ENCODE measurements at places on chromosomes 2 and 18. TPM values are rescaled to one million over a fixed set of nuclear protein-coding genes. Genes with fewer than 3 reads are reported as not detected.

DNA sequence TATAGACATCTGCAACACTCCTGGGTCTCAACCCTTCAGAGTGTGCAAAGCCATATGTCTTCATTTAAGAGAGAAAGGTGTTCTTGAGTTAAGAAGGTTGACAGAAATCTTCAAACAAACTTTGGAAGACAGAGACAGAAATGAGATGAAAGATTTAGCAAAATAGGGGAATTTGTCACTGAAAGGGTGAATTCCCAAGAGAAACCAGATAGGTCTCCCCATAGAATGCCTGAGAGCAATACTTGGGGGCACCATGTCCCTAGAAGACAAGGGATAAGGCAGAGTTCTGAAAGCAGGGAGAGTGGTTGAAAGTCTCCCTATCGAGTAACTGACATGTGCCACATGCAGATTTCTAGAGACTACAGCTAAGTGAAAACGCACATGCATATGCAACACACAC is 50.0 kb downstream of the AP1S3 start:
- DNase-seq = no peak

DNA sequence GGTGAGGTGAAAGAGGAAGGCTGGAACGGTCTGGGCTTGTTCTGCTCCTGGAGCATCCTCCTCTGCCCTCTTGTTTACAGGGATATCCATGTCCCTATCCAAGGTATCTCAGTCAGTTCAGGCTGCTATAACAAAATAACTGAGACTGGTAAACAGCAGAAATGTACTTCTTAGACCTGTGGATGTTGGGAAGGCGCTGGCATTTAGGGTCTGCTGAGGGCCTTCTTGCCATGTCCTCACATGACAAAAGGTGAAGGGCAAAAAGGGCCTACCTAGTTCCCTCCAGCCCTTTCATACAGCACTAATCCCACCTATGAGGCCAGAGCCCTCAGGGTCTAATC is 65.6 kb downstream of the INPP4A start:
- no peak for DNase-seq

DNA sequence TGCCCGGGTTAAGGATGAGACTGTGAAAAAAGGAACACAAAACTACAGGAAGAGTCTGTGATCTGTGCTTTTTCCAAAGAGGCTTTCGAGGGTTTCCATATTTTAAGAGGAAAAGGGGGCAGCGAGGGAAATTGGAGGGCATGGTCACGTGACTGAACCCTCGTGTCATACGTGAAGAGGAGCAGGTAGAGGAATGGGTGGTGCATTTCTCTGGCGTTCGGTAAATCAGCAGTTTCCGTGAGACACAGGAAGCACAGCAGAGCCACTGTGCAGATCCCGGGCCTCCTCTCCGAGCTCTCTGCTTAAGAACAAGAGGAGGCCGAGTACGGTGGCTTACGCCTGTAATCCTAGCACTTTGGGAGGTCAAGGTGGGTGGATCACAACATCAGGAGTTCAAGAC is 219.7 kb downstream of the NDUFA10 start:
- no peak for DNase-seq

GRCh38 chr2:43212216-43212835 is 14.1 kb downstream of the ZFP36L2 start:
- DNase-seq = no peak

Gene NCKAP1
- 45.4 TPM for polyA plus RNA-seq

- DNase-seq = peak; percentile 70
Observed at GRCh38 chr2:217887841-217888701, 114.7 kb downstream of the TNS1 start.

GRCh38 chr2:172986040-172986439 is 89.6 kb upstream of the MAP3K20 start:
- no peak for DNase-seq

Gene PAIP2B
- 10.6 TPM for polyA plus RNA-seq

DNA sequence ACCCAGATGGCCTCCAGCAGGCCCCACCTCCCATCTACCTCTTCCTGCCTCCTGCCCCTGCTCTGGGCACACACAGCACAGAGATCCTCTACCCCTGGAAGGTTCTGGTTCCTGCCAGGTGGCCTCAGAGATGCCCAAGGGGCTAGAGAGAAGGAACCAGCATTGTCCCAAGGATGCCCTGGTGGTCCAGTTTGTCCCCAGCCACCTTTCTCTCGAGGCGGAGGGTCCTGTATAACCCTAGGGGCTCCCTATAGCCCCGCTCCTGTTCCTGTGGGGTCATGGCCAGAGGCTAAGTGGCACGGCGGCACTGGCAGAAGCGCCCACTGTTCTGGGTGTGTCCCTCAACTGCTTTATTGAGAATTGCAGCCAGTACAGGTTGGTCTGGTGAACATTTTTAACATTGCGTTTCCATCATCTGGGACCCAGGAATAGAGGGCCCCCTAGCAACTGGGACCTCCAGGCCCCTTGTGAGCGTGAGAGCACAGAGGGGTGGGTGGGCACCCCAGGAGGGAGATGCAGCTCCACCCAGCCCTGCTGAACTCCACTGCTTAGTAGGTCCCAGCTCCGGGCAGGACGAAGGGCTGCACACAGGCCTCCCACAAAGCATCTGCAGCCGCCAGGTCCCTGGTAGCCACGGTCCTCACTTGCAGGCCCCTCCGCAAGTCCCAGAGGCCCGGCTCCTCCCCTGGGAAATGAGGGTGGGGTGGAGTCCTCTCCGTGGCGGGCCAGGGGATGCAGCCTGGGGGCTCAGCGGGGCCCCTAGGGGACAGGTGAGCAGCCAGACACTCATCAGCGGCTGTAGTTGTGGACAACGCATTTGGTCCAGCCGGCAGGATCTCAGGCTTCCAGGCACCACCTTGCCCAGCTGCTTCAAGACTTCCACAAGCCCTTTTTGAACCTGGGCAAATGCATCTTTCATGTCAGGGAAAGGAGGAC is 33.1 kb downstream of the GPC1 start:
- DNase-seq = no peak

Gene POTEE
- not detected for polyA plus RNA-seq

Gene MATN3
- 2.3 TPM for polyA plus RNA-seq

GRCh38 chr2:62231541-62231940 is 35.6 kb downstream of the B3GNT2 start:
- no peak for DNase-seq

DNA sequence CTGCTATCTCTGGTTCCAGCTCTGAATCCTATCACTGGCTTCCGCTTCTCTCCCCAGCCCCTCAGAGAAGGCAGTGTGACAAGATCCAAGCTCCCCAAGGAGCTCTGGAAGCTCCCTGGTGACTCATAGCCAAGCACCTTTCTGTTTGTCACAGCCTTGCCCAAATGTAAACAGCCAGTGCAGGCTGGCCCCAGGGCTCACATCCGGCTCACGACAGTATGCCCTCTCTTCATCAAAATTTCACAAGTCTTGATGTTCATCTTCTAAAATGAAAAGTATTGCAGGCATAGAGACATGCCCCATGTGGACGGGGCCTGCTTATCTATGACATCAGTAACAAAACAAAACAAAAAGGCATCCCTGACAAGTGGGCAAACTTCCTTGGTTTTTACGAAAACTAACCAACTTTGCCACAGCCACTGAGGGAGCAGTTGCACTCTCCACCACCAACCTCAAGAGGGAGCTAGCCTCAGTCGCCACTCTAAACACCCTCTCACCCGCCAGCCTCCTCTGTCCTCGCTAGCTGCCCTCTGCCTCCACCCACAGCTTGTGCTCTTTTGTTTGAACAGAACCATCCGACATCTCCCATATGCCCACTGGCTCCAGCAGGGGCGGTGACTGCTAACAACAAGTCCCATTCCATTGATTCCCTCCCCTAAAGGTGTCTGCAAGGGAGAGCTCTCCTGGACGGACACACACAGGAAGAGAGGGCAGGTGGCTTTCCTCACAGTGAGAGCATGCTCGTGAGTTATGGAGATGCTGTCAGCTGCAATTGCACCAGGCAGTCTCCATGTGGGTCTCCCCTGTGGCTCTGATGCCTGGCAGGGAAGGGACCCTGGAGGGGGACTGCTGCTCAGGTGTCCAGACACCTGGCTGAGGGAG is 71.0 kb upstream of the DAPL1 start:
- no peak for DNase-seq

DNA sequence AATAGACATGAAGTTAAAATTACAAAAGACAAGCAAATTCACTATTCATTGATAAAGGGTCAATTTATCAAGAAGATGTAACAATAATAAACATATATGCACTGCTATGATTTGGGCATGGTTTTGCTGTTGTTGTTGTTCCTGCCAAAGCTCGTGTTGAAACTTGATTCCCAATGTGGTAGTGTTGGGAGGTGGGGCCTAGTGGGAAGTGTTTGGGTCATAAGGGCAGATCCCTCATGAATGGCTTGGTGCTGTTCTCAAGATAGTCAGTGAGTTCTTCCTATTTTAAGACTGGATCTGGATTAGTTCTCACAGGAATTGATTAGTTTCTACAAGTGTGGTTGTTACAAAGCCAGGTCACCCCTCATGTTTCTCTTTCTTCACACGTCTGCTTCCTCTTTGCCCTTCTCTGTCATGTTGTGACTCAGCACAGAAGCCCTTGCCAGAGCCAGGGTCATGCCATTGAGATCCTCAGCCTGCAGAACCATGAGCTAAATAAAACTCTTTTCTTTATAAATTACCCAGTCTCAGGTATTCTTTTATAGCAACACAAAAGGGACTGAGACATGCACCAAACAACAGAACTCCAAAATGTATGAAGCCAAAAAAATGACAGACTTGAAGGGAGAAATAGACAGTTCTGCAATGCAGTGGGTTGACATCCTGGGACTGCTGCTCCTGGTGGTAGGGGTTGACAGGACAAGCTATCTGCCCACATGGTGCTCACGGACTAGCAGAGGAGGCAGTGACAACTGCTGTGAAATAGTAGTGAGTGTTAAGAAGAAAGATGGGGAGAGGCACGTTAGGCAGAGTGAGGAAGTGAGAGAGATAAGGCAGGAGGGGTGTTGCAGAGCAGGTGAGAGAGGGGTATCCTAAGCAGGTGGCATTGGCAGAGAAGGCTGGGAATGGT is 18.6 kb upstream of the SKA1 start:
- no peak for DNase-seq

Data from kidney (tissue), 22 donors.